ENCODE measurements at places on chromosomes 3 and 15. TPM values are rescaled to one million over a fixed set of nuclear protein-coding genes. Genes with fewer than 3 reads are reported as not detected.

DNA sequence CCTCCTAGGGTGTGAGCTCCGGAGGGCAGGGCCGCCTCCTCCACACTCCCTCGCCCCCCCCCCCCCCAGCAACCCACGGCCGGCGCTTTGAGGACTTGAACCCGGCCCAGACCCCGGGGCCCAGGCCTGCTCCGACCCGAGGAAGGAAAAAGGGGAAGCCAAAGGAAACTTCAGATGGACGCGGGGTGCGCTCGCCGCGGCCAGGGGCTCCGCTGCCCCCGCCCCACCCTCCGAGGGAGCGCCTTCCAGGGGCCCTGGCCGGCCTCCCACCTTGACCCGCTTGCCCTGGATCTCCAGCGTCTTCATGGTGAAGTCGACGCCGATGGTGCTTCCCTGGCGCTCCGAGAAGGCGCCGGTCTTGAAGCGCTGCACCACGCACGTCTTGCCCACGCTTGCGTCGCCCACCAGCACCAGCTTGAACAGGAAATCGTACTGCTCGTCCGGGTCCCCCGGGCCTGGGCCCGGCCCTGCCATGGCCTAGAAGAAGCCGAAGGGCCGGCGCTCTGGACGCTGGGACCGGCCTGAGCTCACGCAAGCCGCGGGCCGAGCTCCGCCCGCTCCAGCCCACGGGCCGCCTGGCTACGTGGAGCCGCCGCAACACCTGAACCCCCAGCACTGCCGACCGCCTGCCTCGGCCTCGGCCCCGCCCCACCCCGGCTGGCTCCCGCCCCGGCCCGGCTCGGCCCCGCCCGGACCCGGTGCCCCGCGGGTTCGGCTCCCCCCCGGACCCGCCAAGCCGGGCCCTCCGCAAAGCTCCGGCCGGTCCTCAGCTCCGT, 400 bp downstream of the RAB43 start:
- peaks cover 38% of the 10 kb centered on the region for H3K36me3 ChIP-seq
- peak; percentile 65 for DNase-seq

DNA sequence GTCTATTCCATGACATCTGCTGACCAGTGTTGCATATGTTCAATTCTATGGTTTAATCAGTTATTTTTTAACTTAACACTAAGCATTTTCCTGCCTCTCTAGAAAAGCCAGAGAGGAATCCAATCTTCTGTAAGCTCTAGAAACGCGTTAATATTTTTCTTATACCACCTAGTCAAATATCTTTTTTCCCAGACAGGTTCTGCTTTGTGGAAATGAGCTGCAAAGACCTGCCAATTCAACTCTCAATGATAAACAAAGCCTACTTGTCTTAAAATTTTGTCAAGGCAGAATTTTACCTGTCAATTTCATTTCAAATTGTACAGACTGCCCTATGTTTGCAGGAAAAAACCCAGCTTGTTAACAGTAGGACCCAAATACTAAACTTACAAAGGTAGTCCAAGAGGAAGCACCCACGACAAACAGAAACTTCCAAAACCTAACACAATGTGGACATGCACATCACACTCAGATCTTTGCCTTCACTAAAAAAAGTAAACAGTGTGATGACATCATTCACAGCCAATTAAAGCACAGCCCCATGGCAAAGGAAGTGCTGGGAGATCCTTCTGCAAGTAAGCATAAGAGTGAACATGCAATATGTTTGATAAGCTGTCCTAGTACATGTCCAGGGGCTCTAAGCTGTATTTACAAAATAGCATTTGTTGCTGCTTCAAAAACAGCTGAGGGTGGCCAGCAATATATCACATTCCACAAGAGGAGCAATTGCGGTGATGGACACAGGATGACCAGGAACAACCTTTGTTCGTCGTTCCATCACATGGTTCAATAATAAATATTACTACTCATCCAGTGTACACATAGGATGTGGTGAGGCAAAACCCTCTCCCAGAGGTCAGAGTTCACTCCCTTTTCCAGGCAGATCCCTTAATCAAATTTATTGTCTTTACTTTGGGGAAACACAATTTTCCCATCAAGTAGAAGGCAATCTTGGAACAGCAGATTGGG, 139.4 kb upstream of the TSC22D2 start:
- H3K27me3 ChIP-seq: peaks cover 6% of the 10 kb centered on the region
- H3K36me3 ChIP-seq: no peaks in the 10 kb centered on the region
- H3K4me1 ChIP-seq: no peaks in the 10 kb centered on the region
- no peak for DNase-seq
- no peak overlapping the region for H3K4me3 ChIP-seq

GRCh38 chr3:117671722-117672318, 962.2 kb downstream of the TUSC7 start:
- H3K4me3 ChIP-seq: no peak overlapping the region
- H3K36me3 ChIP-seq: no peaks in the 10 kb centered on the region
- H3K4me1 ChIP-seq: no peaks in the 10 kb centered on the region
- DNase-seq: no peak
- no peak overlapping the region for H3K27ac ChIP-seq
- no peaks in the 10 kb centered on the region for H3K27me3 ChIP-seq

- H3K27ac ChIP-seq: no peak overlapping the region
- H3K27me3 ChIP-seq: no peaks in the 10 kb centered on the region
- no peak for DNase-seq
- no peak overlapping the region for H3K4me3 ChIP-seq
These were observed 2.7 kb upstream of the COX17 start for GRCh38 chr3:119679874-119680273.

- DNase-seq: peak; percentile 73
- H3K27ac ChIP-seq: no peak overlapping the region
- no peaks in the 10 kb centered on the region for H3K4me1 ChIP-seq
- no peaks in the 10 kb centered on the region for H3K27me3 ChIP-seq
- no peak overlapping the region for H3K4me3 ChIP-seq
- H3K36me3 ChIP-seq: peaks cover 5% of the 10 kb centered on the region
These were observed 32.4 kb downstream of the CDAN1 start for GRCh38 chr15:42704492-42704926.

The LRTM1 gene
- not detected for total RNA-seq

The NLGN1 gene
- not detected for total RNA-seq

The LYSMD2 gene
- 18.6 TPM for total RNA-seq

The IQCH gene
- 1.6 TPM for total RNA-seq

- H3K4me1 ChIP-seq: no peaks in the 10 kb centered on the region
- H3K27ac ChIP-seq: no peak overlapping the region
- no peaks in the 10 kb centered on the region for H3K36me3 ChIP-seq
- H3K4me3 ChIP-seq: no peak overlapping the region
- H3K27me3 ChIP-seq: peaks cover 7% of the 10 kb centered on the region
These were observed 5.5 kb downstream of the ADAMTSL3 start for GRCh38 chr15:83659417-83659812.

The ATP13A5 gene
- not detected for total RNA-seq

DNA sequence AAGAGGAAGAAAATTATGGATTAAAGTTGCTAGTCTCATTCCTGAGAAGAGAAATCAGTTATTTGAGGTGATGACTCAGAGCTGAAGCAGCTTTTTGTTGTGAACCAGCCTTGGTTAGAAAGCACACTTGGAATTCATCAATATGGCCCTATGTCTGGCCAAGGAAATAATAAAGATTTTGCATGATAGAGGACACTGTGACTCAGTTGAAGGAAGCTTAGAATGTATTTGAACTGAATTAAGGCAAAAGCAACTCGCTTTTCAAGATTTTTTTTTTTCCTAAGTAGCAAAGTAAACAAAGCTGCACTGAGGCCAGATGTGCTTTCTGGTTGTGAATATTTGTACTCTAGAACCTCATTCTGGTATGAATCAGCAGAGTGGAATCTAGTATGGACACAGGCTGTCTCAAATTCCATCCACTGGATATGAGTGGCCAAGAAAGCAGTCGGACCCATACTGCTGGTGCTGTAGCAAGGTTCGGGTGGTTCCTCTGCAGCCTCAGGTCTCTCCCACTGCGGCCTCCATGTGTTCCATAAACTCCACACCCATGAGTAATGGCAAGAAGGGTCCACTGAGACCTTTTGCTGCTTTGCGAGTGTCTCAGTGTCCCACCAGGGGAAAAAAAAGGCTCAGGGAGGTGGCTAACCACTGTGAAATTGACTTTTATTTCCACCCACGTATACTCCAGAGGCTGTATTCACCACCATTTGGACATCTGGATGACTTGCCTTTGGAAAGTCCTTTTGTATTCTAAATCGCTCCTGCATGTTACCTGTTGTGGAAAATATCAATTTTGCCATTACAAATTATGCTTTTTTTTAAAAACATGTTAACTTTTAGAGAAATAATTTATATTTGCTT, 53.1 kb downstream of the TGFBR2 start:
- peaks cover 65% of the 10 kb centered on the region for H3K36me3 ChIP-seq
- H3K4me3 ChIP-seq: peak overlapping the region; percentile 68
- DNase-seq: no peak
- H3K4me1 ChIP-seq: peaks cover 97% of the 10 kb centered on the region
- H3K27me3 ChIP-seq: no peaks in the 10 kb centered on the region
- peak overlapping the region; percentile 85 for H3K27ac ChIP-seq

GRCh38 chr3:63937661-63938651, 25.8 kb upstream of the SCAANT1 start:
- H3K4me1 ChIP-seq: peaks cover 63% of the 10 kb centered on the region
- no peak overlapping the region for H3K4me3 ChIP-seq
- DNase-seq: no peak

The MORC1 gene
- total RNA-seq: not detected

The TGM4 gene
- total RNA-seq: not detected

GRCh38 chr3:135556174-135556573, 409.4 kb upstream of the PPP2R3A start:
- no peaks in the 10 kb centered on the region for H3K4me1 ChIP-seq
- H3K27me3 ChIP-seq: no peaks in the 10 kb centered on the region
- DNase-seq: no peak

GRCh38 chr3:162092751-162093150, 596.1 kb downstream of the OTOL1 start:
- no peak overlapping the region for H3K27ac ChIP-seq
- DNase-seq: no peak
- H3K4me1 ChIP-seq: no peaks in the 10 kb centered on the region

DNA sequence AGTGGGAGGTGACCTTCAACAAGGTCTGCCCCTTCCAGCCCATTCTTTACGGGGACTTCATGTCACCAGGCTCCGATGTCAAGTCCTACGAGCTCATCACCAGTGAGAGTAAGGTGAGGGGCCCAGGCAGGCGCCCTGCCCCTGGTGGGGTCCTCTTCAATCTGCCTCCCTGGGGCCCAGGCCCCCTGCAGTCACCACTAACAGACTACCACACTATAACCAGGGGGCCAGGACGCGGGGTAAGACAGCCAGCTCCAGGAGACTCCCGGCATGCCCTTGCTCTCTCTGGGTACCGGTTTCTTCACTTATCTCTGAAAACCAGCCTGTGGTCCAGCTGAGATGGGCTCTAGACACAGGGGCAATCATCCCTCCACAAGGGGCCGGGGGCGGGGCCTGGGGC, 63.9 kb downstream of the DNAH1 start:
- H3K4me3 ChIP-seq: no peak overlapping the region
- DNase-seq: no peak
- H3K27me3 ChIP-seq: no peaks in the 10 kb centered on the region

The ZNF860 gene
- total RNA-seq: not detected

DNA sequence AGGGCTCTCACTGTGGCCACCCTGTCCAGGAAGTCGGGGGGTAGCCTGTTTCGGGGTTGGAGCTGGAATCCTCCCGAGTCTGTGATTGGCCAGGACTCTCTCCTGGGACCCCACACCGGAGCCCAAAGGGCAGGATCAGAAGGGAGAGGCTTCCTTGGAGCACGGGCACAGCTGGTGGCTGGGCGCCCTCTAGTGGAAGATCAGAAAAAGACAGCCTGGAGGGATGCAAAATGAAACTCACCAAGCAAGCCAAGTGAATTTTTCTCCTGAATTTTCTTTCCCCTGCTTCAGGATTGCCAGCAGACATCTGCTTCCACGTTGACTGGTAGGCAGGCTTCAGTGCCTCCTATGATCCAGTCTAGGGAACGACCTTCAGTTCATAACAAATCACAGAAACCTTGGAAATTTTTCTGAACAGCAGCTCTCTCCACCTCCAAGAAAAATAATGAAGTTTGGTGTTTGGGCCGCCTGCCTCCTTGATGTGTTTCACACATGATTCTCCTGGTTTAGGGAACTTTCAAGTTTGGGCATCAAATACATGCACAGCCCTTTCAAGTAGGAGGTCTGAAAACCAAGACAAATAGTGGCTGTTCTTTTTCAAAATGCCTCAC, 224.6 kb downstream of the VPS13C start:
- no peaks in the 10 kb centered on the region for H3K36me3 ChIP-seq
- H3K4me3 ChIP-seq: no peak overlapping the region
- H3K27ac ChIP-seq: no peak overlapping the region
- DNase-seq: peak; percentile 68
- H3K4me1 ChIP-seq: peaks cover 9% of the 10 kb centered on the region

The SPTBN5 gene
- 1.6 TPM for total RNA-seq

DNA sequence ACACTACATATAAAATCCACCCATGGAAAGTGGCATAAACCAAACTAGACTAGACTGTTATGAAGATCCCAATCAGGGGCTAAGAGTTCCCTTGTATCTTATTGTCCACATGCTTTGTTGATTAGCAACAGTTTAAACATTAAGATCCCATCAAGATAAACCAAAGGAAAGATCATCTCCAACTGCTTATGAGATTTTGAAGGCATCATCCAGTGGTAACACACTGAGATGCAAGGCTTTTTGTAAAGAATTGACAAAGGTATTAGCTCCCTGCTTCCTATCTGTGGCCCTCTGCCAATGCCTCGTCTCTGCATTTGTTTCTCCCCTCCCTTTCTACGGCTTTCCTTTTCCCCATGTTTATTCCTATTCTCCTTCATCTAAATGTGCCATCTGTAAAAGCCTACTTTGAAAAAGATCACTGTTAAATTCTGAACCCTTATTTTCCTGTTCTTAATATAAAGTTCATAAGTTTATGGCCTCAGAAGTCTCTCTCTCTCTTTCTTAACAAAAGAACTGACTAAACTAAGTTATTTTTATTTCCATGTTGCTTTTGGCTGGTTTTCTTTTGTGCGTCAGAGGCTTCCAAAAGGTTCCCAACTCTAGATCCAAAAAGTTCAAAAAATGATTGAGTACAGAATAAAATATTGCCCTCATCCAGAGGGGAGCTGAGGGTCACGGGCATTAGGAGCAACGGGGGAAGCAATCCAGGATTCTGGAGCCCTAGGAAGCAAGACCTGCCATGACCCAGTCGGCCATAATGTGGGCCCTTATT, 5.5 kb downstream of the PLD1 start:
- no peaks in the 10 kb centered on the region for H3K36me3 ChIP-seq
- H3K27me3 ChIP-seq: peaks cover 14% of the 10 kb centered on the region
- no peak overlapping the region for H3K4me3 ChIP-seq
- peaks cover 21% of the 10 kb centered on the region for H3K4me1 ChIP-seq
- H3K27ac ChIP-seq: no peak overlapping the region
- no peak for DNase-seq

GRCh38 chr15:60660290-60661051, 181.5 kb upstream of the ICE2 start:
- no peaks in the 10 kb centered on the region for H3K27me3 ChIP-seq
- peak overlapping the region; percentile 29 for H3K4me3 ChIP-seq
- no peak for DNase-seq
- no peak overlapping the region for H3K27ac ChIP-seq

- H3K4me3 ChIP-seq: no peak overlapping the region
- no peak overlapping the region for H3K27ac ChIP-seq
- H3K27me3 ChIP-seq: peaks cover 3% of the 10 kb centered on the region
- no peak for DNase-seq
- no peaks in the 10 kb centered on the region for H3K4me1 ChIP-seq
These were observed 99.3 kb downstream of the WNT7A start for GRCh38 chr3:13780432-13781176.

GRCh38 chr3:156516961-156517360, 38.0 kb downstream of the SSR3 start:
- no peaks in the 10 kb centered on the region for H3K36me3 ChIP-seq
- H3K27me3 ChIP-seq: peaks cover 3% of the 10 kb centered on the region
- no peak overlapping the region for H3K4me3 ChIP-seq
- no peak for DNase-seq

Data from activated CD4-positive, alpha-beta memory T cell treated with anti-CD3 and anti-CD28 coated beads for 36 hours (primary cell).